ENCODE measurements at places on chromosomes 13 and 19.

DNA sequence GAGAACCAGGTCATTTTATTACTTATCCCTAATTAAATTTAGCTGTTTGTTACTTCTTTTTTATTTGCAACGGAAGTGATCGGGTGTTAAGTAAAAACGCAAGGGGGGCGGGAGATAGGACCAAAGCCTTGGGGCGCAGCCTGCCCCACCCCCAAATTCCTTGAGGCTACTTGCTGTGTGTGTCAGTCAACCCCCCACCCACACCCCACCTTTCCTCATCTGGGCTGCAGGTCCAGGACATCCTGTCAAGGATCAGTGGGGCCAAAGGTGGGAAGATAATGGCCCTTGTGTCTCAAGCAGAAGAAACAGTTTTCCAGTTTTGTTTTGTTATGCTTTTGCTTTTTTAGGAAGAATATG, 1.2 kb upstream of the FOXO1 start:
- DNase-seq: no peak

- DNase-seq: no peak
Measured at GRCh38 chr13:43132257-43132656, 108.9 kb downstream of the DNAJC15 start.

DNA sequence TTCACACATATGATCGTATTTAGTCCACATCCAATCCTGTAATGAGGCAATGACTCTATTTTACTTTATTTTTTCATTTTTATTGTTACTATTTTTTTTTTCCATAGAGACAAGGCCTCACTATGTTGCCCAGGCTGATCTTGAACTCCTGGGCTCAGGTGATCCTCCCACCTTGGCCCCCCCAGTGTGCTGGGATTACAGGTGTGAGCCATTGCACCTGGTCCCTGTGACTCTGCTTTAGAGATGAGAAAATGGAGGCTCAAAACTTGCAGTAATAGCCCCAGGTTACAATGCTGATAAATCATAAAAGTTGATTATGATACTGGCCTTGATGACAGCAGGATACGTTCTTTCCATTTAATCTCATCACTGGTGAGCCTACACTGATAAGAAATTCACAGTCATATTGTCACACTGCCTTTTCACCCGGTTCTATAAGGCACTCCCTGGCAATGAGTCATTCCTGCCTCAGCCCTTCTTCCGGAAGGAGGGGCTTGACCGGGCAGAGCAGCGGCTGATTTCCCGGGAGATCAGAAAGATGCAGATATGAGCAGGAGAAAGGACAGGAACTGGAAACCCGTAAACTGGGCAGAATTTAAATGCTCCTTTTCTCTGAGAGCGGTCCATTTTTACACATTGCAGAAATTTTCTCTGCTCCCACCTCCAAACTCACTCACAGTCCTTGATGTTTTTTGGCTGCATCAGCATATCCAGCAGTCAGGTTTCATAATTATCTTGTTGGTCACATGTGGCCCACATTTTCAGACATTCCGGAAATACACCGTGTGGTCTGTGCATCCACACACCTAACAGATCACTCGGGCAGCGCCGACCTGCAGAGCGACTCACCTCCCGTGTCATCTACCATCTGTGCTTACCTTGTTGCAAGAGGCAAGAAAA, 616.4 kb downstream of the EFNB2 start:
- DNase-seq: no peak

GRCh38 chr13:25354377-25354776, 17.4 kb upstream of the ATP8A2 start:
- no peak for DNase-seq

GRCh38 chr13:109816112-109816807, 29.9 kb upstream of the IRS2 start:
- no peak for DNase-seq

DNA sequence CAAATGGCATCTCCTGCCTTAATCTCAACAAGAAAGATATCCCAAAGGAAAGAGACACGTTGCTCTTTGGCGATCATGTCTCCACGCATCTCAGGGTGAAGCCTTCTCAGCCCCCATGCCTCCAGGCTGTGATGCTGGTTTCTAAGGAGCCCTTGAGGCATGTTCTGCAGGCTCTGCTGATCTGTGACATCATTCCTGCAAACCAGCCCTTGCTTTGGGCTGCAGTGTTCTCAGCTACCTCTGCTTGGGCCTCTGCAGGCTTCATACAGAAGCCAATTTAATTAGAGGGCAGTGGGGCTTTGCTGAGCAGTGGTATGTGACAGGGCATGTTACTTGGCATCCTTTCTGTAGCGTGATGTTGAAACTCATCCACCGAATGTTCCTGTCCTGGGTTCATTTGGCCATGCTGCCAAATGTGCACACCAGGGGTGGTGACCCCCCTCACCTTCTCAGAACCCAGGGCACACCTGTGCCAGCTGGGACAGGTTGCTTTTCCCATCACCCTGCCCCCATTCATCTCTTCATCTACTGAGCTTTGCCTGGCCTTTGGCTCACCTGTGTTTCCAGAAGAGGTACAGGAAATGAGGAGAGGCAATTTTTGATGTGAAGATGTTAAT, 230.9 kb downstream of the TEX29 start:
- DNase-seq: no peak

GRCh38 chr19:18051887-18052286, 34.8 kb downstream of the IL12RB1 start:
- no peak for DNase-seq

DNA sequence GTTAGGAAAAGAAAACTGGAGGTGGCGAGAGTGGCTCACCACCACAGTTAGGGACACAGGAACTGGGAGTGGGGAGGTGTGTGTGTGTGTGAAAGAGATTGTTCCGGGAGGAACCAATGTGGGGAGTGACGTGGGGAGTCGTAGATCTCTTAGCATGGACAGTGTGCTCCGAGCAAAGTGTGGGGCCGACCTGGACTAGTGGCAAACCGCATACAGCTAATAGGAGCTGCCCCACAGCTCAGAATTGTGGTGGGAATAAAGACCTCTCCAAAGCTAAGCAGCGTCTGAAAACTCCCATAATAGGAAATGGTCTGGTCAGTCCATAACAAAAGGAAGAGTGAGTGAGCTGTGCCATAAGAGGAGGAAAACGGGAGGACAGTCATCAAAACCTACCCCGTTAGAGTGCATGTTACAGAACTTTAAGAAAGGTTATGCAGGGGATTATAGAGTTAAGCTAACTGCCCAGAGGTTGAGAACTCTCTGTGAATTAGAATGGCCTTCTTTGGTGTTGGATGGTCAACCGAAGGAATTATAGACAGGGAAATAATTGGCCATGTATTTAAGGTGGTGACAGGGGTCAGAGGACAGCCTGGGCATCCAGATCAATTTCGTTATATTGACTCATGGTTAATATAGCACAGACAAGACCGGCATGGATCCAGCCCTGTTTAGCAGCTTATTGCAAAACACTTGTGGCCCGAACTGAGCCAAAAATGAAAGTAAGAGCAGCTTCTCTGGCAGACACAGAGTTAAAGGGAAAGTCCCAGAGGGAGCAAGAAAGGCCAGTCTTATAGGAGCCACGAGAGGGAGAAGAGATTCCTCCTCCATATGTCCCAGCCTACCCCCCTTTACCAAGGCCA, 8.9 kb upstream of the SLC15A1 start:
- no peak for DNase-seq

GRCh38 chr13:98571955-98572662, 4.8 kb downstream of the STK24 start:
- peak; percentile 77 for DNase-seq

DNA sequence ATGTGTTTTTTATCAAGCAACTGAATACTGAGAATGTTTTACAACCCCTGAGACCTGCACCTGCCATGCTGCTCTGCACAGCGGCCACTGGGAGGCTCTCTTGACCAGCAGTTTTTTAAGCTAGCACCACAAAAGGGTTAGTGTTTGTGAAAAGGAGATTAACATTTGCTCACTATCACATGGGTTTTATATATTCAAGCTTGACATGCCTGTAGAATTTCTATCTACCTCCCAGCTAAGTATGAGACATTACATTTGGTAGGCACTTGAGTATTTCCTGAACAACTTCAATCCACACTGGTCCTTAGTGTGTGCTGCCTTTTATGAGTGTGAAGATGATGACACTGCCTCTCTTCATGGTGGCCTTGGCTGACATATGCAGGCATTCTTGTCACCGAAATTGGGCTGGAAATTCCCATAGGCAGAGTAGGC, 1238.9 kb downstream of the UQCRFS1 start:
- no peak for DNase-seq

GRCh38 chr19:31548941-31549340, 199.7 kb upstream of the TSHZ3 start:
- DNase-seq: no peak

DNA sequence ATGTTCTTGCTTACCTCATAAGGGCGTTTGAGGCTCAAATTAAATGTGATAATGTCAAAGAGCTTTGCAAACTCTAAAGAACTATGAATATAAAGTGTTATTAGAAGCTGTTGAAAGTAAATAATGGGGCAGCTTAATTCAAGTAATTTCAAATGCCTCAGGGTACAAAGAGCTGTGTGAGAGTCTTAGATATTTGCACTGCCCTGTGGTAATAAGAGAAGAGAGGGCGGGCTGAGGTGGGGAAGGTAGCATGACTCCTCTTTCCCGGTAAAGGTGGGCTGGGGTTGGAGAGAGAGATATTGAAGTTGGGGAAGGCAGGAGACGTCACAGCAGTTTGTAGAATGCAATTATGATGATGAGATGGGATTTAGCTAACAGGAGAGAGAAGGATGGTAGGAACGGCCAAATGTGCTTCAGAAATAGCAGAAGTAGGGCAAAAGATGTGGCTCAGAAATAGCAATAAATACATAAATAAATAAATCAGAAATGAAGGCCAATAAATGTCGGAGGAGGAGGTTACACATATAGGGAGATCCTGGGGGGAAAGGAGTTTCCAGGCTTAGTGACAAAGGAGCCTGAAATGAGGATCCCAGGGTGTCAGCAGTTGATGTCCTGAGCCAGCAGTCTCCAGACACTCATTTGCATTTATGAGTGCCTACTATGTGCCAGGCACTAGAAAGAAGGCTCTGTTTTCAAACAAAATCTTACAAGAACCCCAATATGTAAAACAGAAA, 35.7 kb upstream of the RCBTB2 start:
- no peak for DNase-seq

- no peak for DNase-seq
Measured at GRCh38 chr19:42196011-42197001, 21.2 kb downstream of the DEDD2 start.

- DNase-seq: no peak
Measured at GRCh38 chr19:16889883-16890460, 1.2 kb downstream of the F2RL3 start.

DNA sequence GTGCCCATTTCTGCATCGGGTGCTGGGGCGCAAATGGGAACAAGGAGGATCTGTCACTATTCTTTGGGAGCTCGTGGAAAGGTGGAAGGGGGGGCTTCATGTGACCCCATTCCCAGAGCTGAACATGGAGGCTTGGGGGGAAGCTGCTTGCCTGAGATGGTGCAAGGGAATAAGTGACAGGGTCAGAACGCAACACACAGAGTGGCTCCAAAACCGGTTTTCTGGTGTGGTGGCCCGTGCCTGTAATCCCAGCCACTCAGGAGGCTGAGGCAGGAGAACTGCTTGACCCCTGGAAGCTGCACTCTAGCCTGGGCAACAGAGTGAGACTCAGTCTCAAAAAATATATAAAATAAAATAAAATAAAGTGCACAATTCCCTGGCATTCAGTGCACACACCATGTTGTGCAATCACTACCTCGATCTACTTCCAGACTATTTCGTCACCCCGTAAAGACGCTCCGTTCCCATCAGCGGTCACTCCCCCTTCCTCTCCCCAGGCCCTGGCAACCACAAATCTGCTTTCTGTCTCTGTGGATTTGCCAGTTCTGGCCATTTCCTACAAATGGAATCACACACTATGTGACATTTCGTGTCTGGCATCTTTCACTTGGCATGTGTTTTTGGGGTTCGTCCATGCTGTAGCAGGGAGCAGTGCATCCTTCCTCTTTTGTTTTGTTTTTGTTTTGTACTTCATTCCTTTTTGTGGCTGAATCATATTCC, 18.2 kb upstream of the COMP start:
- no peak for DNase-seq

DNA sequence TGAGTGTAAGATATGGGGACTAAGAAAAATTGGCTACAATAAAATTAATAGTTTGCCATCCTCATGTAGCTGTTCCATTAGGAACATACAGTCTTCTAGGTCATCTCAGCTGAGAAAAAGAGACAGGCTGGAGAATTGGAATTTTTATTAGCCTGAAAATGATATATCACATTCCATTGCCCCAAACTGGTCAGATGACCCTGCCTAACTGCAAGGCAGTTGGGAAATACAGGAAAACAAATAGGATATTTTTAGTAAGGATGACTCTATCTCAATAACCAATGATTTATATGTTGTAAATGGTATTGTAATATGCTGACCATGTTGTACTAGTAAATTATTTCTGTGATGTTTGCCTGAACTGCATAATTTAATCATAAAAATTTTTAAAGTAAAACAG, 673.8 kb downstream of the PCDH9 start:
- no peak for DNase-seq

GRCh38 chr13:19321222-19321621, 139.6 kb upstream of the TUBA3C start:
- no peak for DNase-seq

DNA sequence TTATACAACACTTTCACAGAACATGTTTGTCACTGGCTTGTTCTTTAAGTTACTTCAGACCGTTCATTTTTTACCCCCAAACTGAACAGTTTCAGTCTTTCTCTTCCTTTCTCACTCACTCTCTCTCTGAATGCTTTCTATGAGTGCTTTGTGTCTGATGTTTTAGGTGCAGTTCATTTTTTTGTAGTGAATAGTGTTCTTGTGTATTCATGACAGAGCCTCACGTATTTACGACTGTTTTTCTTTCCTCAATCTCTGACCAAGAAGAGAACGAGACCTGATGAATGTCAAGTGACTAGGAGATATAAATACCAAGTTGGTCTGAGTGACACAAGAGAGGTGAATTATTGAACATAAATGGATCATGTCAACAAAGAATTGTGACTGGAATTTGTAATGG, 1525.0 kb upstream of the MIR17HG start:
- no peak for DNase-seq

- DNase-seq: no peak
Measured at GRCh38 chr19:42323473-42323851, 2.0 kb upstream of the MEGF8 start.

GRCh38 chr19:42201489-42202289, 15.8 kb downstream of the DEDD2 start:
- no peak for DNase-seq

DNA sequence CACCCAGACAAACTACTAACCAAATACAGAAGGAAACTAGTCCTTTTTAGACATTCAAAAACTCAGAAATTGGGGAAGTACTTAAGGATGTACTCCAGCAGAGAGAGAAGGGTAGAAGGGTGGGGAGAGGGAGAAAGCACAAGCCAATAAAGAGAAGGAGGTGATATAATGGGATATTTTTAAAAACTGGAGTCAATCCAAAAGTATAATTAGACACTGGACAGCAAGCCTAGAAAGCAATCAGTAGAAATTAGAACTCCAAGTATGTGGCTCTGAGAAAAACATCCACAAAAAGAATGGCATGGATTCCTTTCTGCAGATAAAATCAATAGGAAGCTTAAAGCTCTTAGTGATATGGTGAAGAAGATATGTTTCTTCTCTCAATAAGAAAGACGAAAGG, 55.8 kb downstream of the PEPD start:
- DNase-seq: no peak
